ENCODE measurements at places on chromosomes 3 and 15.

DNA sequence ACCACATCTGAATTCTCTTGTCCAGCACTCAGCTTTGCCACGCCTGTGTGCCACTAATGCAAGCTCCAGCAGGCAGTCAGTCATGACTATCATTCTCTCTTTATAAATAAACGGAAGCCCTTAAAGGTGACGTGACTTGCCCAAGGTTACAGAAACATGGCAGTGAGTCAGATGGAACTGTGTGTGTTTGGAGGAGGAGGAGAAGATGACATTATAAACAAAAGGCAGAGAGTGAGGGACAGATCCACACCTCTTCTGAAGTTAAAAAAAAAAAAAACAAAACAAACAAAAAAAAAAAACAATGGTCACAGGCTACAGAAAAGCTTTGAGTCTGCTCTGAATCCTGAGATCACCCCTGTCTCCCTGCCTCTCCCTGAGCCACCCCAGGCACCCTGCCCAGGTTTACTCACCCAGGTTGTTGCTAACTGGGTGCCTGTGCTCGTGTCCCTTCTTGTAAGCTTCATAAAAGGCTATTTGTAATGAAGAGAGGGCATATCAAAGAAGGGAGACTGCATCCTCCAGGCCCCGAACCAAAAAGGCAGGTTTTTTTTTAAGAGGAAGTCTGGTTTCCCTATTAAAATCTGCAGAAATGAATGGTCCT lies 119.7 kb upstream of the PHLDB2 start:
- no peak for DNase-seq

- DNase-seq, result no peak
Measured at GRCh38 chr3:194930377-194931204, 244.9 kb downstream of the FAM43A start.

DNA sequence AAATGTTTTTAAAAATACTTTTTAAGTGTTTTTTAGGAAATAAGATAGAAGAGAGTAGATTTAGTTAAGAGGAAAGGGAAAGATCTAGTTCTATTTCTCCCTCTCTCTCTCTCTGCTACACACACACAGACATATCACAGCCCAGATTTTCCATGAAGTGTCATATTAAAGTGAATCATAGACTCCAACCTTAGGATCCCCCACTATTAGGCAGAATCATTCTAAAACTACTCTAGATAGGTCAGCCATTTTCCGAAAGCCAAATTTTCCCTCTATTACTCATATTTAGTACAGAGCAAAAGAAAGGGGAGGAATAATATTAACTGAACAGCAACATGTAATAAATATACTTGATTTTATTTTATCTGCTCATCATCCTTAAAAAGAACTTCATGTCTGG lies 45.1 kb upstream of the RSL24D1 start:
- no peak for DNase-seq

- no peak for DNase-seq
Measured at GRCh38 chr3:178063461-178063860, 472.8 kb upstream of the KCNMB2 start.

Measured in GM12892 (cell line).